NCI-H446 treated with DMSO at 0.1 percent for 48 hours (cell line): ENCODE measurements at places on chromosomes 12 and 14.

- DNase-seq, result no peak
Observed at GRCh38 chr14:37416264-37416663, 178.8 kb downstream of the FOXA1 start.

DNA sequence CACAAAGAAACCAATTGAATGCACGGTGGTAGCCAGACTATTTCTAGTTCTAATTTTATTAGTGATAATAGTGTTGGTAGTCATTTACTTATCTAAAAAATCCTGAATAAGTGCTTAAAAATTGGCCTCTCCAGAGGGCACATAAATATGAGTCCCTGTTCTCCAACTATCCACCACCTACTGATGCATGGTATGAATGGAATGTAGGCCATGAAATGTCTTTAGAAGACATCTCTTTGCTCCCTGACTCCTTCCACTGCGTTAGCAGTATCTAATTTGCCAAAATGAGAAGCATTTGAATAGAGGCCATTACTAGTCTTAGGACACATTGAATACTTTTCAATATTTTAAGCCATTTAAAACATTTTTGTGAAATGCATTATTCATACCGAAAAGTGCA lies 261.7 kb downstream of the LRFN5 start:
- no peak for DNase-seq

- DNase-seq, result no peak
Observed at GRCh38 chr12:89742337-89743022, 33.8 kb upstream of the ATP2B1 start.

DNA sequence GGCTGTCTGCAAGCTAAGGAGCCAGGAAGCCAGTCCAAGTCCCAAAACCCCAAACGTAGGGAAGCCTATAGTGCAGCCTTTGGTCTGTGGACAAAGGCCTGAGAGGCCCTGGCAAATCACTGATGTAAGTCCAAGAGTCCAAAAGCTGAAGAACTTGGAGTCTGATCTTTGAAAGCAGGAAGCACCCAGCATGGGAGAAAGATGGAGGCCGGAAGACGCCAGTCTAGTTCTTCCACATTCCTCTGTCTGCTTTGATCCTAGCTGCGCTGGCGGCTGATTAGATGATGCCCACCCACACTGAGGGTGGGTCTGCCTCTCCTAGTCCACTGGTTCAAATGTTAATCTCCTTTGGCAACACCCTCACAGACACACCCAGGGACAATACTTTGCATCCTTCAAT lies 58.5 kb downstream of the CAPS2 start:
- DNase-seq, result no peak

GRCh38 chr14:53634793-53635192 lies 321.8 kb downstream of the BMP4 start:
- DNase-seq, result no peak

DNA sequence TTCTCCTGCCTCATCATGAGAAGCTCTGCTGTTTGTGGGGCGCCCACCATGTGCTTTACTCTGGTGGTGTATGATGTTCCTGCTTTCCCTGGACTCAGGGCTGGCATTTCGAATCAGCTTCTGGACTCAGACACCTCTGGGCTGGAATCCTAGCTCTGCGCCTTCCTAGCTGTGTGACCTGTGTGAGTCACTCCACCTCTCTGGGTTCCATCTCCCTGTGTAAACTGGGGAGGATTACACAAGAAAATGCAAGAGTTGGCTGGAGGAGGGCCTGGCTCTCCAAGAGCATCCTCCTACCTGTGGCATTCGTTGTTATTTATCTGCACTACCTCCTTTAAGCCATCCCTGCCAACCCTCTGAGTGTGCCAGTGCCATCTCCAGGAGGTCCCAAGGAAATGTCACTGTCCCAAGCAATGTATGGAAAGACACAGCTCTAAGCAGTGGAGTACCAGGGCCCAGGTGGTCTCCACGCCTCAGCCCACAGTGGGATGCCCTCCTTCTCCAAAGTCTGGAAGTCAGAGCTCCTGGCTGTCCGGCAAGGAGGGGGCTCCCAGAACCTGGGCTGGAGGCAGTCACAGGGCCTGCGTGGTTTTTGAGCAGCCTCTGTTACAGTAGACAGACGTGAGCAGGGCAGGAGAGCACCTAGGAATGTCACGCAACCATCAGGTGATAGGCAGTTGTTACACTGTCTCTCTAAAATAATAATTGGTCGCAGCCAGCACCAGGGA lies 7.3 kb upstream of the TNFAIP2 start:
- DNase-seq, result no peak

DNA sequence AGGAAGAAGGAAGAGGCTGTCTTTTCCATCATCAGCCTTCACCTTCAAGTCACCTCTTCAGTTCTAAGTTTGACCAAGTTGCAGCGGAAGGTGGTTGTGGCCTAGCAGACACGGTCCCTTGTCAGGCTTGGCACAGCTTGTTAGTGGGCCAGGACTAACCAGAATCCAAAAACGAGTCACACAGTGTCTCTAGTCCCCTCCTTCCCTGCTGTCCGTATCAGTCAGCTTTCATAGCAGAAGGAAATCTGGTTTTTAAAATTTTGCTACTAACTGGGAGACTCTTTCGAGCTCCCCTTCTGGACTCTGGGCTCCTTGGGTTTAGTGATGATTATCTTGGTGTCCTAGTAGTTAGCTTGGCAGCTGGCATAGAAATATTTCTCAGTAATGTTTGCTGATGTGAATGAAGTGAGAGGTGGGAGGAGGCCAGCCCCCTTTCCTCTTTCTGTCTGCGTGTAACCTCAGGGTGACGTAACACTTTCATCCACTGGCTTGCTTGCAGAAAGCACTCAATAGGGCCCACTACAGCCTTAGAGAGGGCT lies 3.8 kb downstream of the ETV6 start:
- DNase-seq, result no peak

DNA sequence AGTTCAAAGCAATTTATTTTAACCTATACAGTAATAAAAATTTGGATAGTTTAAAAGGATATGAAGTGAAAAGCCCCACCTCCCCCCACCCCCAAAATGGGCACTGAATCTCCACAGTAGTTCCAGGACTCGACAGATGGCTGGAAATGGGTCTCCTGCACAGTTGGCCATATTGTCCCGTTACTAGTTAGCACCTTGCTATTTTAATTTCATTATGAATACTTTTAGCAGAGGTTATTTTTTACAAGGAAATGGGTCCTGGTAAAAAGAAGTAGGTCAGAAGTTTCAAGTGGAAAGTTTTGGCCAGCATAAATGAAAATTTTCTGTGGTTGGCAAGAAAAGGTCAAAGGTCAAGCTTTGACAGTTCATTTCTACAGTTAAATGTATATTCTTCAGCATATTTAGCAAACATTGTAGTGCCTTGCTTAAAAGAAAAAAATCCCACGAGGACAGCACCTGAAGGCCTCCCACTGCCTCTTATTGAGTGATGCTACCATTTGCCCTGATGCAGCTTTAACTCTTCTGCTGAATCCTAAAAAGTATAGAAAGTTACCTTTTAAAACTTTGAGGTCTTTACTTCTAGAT lies 28.3 kb downstream of the MTHFD1 start:
- no peak for DNase-seq

- no peak for DNase-seq
Observed at GRCh38 chr12:67433385-67434175, 164.4 kb downstream of the CAND1 start.

- no peak for DNase-seq
Observed at GRCh38 chr14:35959835-35960234, 133.7 kb downstream of the BRMS1L start.

DNA sequence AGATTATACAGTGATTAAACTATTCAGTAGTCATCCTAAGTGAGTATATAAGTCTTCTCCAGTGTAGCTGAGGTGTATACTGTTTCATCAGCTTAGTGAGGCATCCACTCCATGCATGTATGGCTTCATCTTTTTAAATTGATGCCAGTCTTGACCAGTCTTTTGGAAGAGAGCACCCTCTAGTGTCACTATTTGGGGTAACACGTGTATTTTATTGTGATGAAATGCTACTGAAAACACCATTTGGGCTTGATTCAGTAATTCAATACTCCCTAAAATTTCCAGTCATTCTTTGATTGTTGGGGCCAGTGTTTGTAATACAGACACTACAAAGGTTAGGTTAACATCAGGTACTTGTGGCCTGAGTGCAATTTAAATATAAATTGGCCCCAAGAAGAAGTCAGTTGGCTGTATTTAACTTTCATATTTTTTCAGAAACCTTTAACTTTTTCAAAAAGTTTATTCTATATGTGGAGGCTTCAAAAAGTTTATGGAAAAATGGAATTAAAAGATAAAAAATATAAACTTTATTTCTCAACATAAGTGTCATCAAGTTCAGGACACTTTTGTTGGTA lies 35.3 kb downstream of the MIPOL1 start:
- DNase-seq, result peak; percentile 49

DNA sequence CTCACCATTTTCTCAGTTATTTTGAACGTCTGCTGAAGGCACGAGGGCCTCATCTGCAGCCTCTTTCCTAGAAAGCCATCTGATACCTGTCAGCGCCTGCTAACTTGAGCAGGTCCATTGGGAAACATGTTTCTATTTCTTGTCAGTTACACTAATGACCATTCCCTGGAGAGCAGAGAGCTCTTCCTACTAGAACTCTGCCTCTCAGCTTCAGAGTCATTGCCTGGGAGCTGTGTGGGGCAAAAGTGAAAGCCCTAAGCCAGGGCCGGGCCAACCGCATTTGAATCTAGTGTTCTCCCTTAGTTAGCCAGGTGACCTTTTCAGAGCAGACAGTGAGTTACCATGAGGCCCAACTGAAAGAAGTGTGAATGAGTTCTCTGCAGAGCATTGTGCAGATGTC lies 135.8 kb downstream of the EML1 start:
- no peak for DNase-seq

GRCh38 chr14:43539210-43539609 lies 967.9 kb downstream of the FSCB start:
- DNase-seq, result no peak

- DNase-seq, result no peak
Observed at GRCh38 chr12:55699471-55700055, 8.1 kb downstream of the ITGA7 start.

GRCh38 chr14:76589246-76589645 lies 172.0 kb upstream of the VASH1 start:
- DNase-seq, result no peak

GRCh38 chr14:102371361-102371760 lies 8.6 kb downstream of the TECPR2 start:
- no peak for DNase-seq

DNA sequence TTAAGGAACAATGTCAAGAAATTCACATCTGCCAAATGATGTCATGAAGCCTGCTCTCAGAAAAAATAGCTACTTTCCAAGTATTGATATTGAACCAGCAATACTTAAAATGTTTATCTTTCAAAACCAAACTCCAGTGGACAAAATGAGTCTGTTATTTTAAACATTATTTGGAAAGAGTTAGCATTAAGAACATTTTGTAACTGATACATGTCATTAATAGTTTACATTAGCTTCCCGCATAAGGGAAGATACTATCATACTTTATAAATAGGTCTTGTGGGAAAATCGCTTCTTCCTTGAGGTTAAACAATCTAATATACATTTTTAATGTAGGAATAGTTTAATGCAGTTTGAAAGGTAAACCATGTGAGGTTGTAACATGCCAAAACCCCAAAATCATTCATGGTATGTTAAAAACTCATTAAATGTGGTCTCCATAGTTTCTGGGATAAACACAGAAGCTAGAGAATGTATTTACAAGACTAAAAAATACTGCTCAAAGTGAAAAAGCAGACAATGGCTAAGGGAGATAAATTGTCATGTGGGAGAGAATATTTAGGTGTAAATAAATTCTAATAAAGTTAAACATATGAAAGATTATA lies 73.4 kb upstream of the ATP2B1 start:
- no peak for DNase-seq

GRCh38 chr12:132511516-132512196 lies 21.7 kb downstream of the FBRSL1 start:
- no peak for DNase-seq

GRCh38 chr14:99726538-99727095 lies 42.5 kb downstream of the CYP46A1 start:
- DNase-seq, result no peak

DNA sequence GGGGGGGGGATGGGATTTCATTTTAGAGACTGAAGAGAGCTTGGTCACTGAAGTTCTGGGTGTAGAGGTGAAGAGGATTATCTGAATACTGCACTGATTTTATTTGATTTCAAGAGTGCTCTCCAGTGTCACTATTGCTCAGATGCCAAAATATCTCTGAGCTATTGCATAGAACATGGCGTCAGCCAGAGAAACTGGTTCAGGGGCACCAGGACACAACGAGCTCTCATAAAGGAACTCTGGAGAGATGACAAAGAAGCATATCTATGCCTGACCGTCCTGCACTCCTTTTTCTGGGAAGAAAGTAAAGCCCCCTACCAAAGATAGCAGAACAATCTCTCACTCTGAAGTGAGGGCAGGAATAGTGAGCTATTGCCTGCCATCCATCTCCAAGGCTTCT lies 2.0 kb downstream of the SLC7A8 start:
- DNase-seq, result no peak
